ENCODE measurements at places on chromosomes 4 and X.
A peak's percentile ranks its signal among the peaks of the same experiment; 100 is the strongest.

- no peak for DNase-seq
Measured at GRCh38 chr4:10333942-10334341, 123.3 kb downstream of the ZNF518B start.

- no peak for DNase-seq
Measured at GRCh38 chrX:100410901-100411801, 1.1 kb upstream of the PCDH19 start.

- no peak for DNase-seq
Measured at GRCh38 chr4:38923746-38924145, 56.1 kb downstream of the FAM114A1 start.

DNA sequence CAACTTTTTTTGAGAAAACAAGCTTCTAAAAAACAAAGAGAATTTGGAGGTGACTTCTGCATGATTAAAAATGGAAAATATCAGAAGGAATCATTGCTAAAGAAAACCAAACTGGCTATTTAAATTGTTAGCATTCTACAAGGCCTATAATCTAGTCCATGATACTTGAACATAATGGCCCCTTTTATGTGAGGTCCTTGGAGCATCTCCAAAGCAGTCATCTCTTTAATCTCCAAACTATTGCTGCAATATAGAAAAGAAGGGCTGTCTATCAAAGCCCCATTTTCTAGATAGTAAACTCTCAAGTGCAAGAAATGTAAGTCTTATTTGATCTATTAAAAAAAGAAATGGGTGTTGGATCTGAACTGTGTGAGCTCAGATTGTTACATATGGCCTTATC lies 615.1 kb downstream of the CENPC start:
- DNase-seq: no peak

DNA sequence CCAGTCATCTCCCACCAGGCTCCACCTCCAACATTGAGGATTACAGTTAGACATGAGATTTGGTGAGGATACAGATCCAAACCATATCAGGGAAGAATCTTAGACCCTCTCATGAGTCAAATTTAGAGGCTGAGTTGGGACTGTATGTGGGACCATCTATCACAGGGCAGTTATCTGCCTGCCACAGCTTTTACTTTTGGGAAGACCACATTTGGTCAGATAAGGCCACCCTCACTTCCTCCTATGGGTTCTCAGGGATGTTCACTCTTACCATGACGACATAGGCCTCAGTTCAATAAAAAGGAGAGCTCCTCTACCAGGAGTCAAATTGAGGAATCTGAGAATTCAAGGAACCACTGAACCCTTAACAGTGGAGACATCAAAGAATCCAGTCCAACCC lies 2.1 kb downstream of the MAGEB2 start:
- no peak for DNase-seq

GRCh38 chr4:165630671-165631070 lies 242.4 kb upstream of the TLL1 start:
- no peak for DNase-seq

- DNase-seq: no peak
Measured at GRCh38 chrX:13990126-13990800, 39.4 kb downstream of the GEMIN8 start.

GRCh38 chr4:61740886-61741285 lies 540.8 kb downstream of the ADGRL3 start:
- no peak for DNase-seq

DNA sequence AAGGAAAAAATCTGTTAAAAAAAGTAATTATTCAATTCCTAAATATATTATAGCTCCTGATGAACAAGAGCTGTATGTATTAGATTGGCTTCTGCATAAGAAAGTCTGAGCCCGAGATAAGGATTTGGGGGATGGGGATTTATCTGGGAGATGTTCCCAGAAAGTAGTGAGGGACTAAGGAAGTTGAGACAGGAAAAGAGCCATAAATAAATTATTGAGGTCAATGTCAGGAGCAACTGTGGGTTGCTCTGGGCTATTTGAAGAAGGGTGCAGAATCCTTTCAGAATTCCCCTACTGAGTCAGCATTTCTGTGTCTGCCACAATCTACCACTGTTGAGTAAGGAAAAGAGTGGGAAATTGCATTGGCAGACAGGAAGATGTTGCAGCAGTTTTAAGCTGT lies 3.1 kb upstream of the TDO2 start:
- no peak for DNase-seq

GRCh38 chr4:84878546-84878945 lies 87.9 kb downstream of the WDFY3 start:
- DNase-seq: no peak

GRCh38 chr4:119034276-119035008 lies 101.2 kb upstream of the MYOZ2 start:
- no peak for DNase-seq

- no peak for DNase-seq
Measured at GRCh38 chrX:16518131-16518530, 131.8 kb upstream of the S100G start.

- no peak for DNase-seq
Measured at GRCh38 chrX:149462849-149463248, 42.3 kb downstream of the IDS start.

DNA sequence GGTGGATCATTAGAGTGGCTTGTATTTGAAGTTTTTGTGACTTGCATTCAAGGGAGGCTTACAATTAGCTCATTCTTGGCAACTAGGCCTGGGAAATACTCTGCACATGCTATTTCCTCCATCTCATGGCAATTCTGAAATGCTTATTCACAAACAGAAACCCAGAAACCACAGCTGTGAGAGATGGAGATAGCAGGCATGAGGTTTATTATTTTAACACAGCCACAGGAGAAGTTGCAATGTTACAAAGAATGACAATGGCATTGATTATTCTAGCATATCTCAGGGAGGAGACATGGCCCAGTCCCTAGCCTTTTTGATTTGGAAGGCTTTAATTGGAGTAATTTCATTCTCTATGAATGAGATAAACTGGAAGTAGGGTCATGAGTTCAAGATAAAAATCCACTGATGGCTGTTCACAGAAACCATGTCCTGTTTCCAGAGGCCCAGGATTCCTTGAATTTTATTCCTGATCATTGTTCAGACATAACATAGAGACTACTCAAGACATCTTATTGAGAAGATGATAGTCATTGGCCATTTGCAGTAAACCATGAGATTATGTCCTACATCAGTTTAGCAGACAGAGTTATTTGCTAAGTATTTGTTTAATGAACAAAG lies 123.9 kb downstream of the MID1 start:
- DNase-seq: no peak

DNA sequence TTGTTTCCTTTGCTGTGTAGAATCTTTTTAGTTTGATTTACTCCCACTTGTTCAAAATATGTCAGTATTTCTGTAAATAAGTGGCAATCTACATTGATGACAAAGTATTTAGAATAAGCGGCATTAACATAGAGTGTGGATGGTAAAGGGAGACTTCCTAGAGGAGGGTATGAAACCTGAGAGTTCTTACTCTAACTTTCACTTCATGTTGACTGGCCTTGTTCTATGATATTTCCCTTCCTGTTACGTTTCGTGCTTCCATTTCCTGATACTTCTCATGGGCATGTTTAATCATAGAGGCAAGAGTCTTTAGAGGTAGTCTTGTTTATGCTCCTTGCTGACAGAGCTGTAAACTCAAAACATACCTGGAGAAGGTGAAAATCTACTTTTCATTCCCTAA lies 408.9 kb downstream of the GLUD2 start:
- no peak for DNase-seq

- DNase-seq: peak; percentile 48
Measured at GRCh38 chrX:103254171-103254824, 657 bp downstream of the TCEAL8 start.

GRCh38 chr4:127237581-127237980 lies 395.2 kb upstream of the INTU start:
- DNase-seq: no peak

GRCh38 chr4:184357165-184357564 lies 117.2 kb downstream of the IRF2 start:
- DNase-seq: no peak

DNA sequence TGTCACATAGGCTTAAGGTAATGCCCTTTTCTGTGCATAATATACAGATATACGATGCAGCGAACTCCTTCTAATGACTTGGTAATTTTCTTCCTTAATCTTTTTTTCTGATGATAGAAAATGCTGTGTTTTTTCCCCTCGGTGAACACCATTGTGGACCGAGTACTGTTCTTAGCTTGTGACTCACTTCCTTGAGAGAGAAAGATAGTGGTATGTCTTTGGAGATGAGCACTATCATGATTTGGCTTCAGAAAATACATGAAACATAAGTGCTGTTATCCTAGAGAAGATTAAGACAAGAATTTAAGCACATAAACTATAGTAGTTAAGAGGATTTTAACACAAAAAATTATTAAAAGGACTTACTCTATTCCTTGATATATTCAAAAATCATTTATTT lies 63.9 kb downstream of the RS1 start:
- DNase-seq: no peak

- DNase-seq: no peak
Measured at GRCh38 chr4:37641352-37641751, 44.8 kb downstream of the RELL1 start.
